RPMI7951 (cell line): ENCODE measurements at places on chromosomes 3 and 15. TPM values are rescaled to one million over a fixed set of nuclear protein-coding genes. Genes with fewer than 3 reads are reported as not detected.

EPHA6 gene
- not detected in 2 replicates for total RNA-seq

GRK7 gene
- 0.10 TPM in 1 of 2 replicates, not detected in the other for total RNA-seq

LRRC31 gene
- total RNA-seq: not detected in 2 replicates

AGBL1 gene
- not detected in 2 replicates for total RNA-seq

SLC2A2 gene
- total RNA-seq: not detected in 2 replicates

PPM1L gene
- 0.39 and 1.6 TPM in 2 replicates for total RNA-seq

SPESP1 gene
- total RNA-seq: 37.3 and 46.7 TPM in 2 replicates

GPR156 gene
- total RNA-seq: 0.24 and 0.68 TPM in 2 replicates

MEX3B gene
- 7.1 and 8.1 TPM in 2 replicates for total RNA-seq

DNASE1L3 gene
- not detected in 2 replicates for total RNA-seq

ADGRG7 gene
- total RNA-seq: not detected in 2 replicates

EDC3 gene
- 7.4 and 10.6 TPM in 2 replicates for total RNA-seq

GRCh38 chr3:171944118-171945016 is 95.0 kb upstream of the FNDC3B start:
- peak; percentile 15 for DNase-seq

DNA sequence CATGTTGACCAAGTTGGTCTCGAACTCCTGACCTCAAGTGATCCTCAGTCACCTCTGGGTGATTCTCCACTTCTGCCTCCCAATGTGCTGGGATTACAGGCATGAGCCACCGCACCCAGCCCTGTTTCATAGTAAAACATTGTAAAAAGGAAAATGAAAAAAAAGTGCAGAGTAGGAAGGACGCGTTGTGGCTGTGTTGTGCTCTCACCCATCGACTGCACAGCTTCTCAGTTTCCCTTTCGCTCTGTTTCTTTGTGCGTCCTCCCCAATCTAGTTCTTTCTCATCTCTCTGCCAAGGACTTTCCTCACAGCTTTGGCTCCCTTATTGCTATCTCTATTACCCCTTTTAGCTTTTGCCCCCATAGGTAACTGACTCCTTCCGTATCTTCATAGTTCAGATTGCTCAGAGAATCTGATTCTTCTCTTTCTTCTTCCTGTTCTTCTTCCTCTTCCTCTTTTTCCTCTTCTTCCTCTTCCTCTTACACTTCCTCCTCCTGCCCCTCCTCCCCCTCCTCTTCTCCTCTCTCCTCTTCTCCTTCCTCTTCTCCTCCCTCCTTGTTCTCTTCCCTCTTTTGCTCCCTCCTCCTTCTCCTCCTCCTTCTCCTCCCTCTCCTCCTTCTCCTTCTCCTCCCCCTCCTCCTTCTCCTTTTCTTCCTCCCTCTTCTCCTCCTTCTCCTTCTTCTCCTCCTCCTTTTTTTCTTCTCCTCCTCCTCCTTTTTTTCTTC is 81.1 kb upstream of the VGLL4 start:
- no peak for DNase-seq

DNA sequence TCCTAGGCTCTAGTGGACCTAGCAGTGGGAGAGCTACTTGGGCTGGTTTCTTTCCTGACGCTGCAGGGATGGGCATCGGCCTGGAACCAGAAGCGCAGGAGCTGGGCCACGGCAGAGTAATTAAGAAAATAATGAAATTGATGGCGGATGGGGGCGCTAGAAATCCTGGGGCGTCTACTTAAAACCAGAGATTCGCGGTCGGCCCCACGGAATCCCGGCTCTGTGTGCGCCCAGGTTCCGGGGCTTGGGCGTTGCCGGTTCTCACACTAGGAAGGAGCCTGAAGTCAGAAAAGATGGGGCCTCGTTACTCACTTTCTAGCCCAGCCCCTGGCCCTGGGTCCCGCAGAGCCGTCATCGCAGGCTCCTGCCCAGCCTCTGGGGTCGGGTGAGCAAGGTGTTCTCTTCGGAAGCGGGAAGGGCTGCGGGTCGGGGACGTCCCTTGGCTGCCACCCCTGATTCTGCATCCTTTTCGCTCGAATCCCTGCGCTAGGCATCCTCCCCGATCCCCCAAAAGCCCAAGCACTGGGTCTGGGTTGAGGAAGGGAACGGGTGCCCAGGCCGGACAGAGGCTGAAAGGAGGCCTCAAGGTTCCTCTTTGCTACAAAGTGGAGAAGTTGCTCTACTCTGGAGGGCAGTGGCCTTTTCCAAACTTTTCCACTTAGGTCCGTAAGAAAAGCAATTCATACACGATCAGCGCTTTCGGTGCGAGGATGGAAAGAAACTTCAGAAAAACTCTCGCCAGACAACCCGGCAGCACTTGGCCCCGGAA is 6.1 kb downstream of the SOX14 start:
- no peak for DNase-seq

DNA sequence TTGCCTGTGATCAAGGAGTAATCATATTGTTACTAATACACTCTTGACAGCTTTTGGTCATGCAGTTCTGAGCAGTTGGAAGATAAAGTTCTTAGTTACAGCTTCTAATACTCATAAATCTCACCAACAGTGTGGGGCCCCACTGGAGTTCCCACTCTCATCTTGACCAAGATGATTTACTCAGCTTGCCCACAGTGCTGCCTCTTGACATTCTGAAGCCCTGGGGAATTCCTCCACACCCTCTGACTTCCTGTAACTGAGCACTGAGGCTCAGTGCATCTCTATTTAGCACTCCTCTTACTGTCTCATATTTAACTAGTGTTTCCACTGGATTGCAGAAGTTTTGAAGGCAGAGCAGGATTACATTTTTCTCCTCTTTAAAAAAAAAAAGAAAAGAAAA is 1.9 kb upstream of the ARL6IP5 start:
- DNase-seq: peak; percentile 84

DNA sequence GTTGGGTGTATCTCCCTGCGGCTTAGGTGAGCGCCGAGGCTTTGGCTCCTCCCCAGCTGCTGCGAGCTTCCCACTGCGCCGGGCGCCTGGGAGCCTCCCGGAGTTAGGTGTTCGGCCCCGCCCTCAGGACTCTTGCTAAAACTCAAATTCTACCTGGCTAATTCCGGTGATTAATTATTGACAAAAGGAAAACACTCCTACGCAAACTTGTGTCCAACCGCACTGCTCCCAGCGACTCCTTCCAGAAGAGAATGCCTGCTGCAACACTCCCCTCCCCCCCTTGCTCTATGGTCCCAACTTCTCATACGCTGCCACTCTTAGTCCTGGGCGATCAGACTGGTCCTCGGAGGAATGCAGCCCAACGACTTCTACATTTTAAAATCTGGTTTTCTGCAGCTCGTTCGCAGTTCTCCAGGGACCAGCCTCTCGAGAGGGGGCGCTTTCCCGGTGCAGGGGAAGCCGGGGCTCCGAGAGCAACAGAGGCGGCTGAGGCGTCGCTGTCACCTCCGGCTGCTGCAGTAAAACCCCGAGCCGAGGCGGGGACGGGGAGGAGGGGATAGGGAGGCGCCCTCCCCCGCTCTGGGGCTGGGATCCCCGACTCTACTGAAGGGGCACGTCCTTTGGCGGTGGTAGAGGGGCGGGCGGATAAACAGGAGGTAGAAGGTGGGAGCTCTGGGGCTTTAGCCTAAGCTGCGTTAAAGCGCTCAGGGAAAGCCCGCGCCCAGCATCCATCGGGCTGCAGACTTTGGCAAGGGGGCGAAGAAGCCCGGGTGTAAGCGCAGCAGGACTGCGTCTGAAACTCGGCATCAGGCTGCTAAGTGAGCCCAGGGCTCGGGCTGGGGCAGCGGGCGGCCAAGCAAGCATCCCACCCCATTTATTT is at the start of gene SPTSSB:
Gene SPTSSB, minus strand, starts transcription at position 77 of the 880 bp plus-strand sequence. CDS start 25,194 bp downstream, outside the sequence.
- no peak for DNase-seq

DNA sequence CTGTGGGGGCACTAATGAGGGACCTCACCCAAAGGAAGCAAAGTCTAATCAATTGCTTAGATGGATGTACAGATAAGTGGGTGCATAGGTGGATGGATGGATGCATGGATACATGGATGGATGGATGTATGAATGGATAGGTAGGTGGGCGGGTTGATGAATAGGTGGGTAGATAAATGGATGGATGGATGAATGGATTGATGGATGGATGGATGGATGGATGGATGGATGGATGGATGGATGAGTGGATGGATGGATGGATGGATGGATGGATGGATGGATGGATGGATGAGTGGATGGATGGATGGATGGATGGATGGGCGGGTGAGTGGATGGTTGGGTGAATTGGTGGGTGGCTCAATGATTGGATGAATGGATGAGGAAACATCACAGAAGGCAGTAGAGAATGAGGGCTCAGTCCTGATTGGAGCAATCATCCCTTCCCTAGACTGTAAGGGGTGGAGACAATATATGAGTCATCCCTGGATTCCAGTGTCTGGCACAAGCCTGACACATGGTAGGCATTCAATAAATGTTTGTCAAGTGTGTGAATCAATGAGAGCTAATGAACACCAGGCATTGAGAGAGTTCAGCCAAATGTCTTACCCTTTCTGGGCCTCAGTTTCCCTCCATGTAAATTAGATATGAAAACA is 40.4 kb upstream of the PXYLP1 start:
- peak; percentile 55 for DNase-seq

GRCh38 chr3:44436181-44436580 is 41.3 kb downstream of the ZNF445 start:
- DNase-seq: peak; percentile 8

- DNase-seq: no peak
Measured at GRCh38 chr15:63507878-63508818, 3.8 kb downstream of the USP3 start.

GRCh38 chr3:160987982-160988964 is 116.9 kb downstream of the B3GALNT1 start:
- no peak for DNase-seq

GRCh38 chr3:62211675-62212429 is 161.5 kb downstream of the FEZF2 start:
- no peak for DNase-seq

GRCh38 chr3:123330441-123330991 is 118.4 kb downstream of the ADCY5 start:
- DNase-seq: no peak

DNA sequence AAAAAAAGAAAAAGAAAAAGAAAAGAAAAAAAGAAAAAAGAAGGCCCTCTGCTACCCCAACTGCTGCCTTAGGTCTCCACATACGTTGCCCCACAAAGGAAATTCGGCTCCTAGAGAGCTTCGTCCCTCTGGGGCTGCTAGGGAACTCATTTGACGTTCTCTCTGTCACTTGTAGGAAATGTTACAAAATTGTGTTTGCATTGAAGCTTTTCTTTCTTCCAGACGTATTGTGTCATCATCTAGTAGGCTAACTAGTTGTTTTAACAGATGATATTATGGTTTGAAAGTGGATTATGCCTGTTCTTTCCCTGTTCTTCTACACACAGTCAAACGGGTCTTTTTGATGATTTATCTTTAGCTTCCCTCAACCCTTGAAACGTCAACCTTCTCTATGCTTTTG is 125.3 kb downstream of the BDH1 start:
- DNase-seq: no peak

- DNase-seq: no peak
Measured at GRCh38 chr3:155097009-155097349, 16.9 kb downstream of the MME start.

- DNase-seq: no peak
Measured at GRCh38 chr3:48422272-48422671, 7.6 kb downstream of the PLXNB1 start.

- peak; percentile 90 for DNase-seq
Measured at GRCh38 chr15:38072348-38073177, 138.1 kb downstream of the TMCO5A start.

DNA sequence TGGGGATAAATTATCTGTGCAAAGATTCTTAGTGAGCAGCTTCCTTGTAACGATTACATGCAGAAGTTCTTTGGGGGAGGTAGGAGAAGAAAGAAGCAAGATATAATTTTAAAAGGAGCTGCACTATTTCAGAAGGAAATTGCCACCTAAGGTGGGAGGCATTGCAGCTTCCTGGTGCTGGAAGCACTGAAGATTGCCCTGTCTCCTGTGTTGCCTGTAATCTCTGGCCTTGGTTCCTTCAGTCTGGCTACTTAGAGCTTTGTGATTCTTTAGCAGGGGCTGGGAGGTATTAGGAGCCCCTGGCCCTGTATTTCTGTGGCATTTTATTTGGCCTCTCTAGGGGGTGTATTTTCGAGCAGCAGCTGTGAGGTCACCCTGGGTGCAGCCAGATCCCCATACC is 35.5 kb downstream of the CACNA2D3 start:
- no peak for DNase-seq

DNA sequence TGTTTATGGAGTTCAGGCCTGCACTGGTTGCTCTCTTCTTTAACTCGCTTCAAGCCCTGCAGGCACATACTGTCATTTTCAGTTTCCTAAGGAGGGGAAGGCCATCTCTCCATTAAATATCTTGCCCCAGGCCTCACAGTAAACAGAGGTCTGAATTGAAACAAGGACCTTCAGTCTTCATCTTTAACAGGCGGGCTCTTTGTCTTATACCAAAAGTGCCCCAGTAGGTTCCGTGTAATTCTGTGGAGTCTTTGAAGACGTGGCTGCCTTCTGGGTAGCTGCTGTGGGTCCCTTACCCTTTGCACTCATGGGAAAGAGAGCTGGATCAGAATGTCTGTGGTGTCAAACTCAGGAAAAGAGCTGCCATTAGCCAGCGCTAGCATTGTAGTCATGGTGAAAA is 161.2 kb downstream of the APBA2 start:
- DNase-seq: peak; percentile 54

DNA sequence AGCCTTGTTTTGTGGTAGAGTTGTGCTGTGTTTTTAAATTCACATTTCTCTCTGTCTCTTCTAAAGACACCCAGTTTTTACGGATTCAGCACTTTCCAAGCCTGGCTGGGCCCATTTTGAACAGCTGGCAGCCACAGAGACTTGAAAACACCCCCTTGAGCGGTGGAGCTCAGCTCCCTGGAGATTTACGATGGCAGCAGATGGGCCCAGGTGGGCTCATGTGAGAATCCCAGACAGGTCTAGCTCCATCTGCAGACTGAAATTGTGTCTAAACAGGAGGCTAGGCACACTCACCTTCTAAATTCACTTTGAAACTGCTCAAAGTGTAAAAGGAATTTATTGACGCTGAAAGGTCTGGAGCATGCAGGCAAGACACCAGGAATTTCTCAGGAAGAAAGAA is 232.0 kb upstream of the HES1 start:
- no peak for DNase-seq

DNA sequence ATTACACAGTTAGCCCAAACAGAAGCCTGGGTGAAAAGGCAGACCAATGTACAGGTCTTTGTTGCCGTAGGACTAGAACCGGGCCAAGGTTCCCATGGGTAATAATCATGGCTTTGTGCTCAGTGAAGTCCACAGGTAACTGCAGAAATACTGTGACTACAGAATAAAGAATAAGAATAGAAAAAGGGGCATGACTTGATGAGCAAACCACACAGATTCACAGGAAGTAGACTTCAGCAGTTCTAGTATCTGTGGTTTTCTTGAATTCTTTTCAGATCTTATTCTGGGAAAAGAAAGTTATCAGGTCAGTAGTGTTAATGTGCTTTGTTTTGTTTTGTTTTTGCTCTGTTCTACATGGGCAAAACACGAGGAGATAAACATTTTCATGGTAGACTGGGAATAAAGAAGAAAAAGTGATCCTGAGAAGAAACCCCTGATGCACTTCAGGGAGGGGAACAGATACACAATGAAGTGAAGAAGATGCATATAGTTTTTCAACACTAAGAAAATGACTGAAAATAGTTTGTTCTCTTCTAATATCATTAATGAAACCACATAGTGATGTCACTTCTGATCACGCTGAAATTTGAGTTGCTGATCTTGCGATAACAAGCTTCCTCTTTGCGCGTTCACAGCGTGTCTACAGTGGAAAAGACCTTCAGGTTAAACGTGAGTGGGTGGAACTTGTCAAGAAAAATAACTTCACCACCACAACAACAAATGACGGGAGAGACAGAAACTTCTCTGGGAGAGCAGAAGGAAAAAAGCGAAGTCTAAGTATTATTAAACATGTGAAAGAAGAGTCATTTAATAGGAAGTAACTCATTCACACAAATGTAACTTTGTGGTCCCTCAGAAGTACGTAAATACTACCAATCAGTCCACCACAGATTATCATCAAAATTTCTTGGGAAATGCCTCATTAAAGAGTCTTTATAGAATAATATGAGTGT is 315.8 kb upstream of the SATB1 start:
- DNase-seq: no peak

GRCh38 chr3:126982126-126982470 is 817 bp upstream of the PLXNA1 start:
- peak; percentile 91 for DNase-seq
